ENCODE measurements at places on chromosomes 3 and 15. TPM values are rescaled to one million over a fixed set of nuclear protein-coding genes. Genes with fewer than 3 reads are reported as not detected.

Gene DCLK3
- not detected for total RNA-seq

DNA sequence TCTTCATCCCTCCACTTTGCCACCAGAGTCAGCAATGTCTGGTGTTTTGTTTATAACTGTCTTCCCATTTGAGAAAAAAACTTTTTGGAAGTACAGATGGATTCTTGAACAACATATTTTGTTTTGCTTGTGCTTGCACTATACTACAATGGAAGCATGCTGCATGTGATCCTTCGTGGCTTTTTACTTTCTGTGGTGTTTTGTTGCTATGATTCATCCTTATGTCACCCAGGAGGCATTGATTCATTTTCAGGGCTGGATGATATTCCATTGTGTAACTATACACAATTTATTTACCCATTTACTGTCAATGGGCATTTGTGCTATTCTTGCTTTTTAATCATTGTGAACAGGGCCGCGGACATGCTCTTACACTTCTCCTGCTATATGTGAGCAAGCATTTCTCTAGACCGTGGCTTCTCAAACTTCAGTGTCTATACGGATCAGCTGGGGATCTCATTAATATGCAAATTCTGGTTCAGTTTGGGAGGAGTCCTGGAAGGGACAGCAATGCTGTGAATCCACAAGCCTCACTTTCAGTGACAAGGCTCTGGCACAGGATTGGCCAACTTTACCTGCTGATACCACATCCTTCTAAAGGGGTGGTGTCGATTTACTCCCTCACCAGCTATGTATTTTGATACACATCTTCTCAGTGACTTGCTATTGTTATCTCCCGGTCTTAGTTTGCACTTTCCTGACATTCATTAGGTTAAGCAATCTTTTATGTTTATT lies 65.9 kb downstream of the POLR2M start:
- DNase-seq: no peak

GRCh38 chr15:70559265-70560239 lies 203.8 kb downstream of the UACA start:
- DNase-seq: peak; percentile 6

Gene SI
- not detected for total RNA-seq

Gene ITIH4
- 0.22 TPM for total RNA-seq

DNA sequence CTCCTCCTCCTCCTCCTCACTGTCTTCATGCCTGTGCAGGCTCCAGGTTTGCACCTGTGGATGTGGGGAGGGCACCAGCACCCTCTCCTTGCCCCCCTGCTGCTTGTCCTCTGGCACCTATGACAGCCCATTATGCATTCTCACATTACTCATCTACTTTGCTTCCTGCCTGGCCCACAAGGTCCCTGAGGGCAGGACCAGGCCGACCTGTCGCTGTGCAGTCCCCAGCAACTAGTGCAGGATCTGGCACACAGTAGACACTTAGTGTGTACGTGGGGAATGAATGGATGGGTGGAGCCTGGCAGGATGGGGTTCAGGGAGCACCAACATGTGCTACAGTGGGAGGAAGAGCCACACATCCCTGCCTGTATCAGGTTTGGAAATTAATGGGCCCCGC lies 58.3 kb upstream of the TMEM115 start:
- DNase-seq: no peak

Gene CYP11A1
- total RNA-seq: 1.3 TPM

Gene CASR
- total RNA-seq: not detected

DNA sequence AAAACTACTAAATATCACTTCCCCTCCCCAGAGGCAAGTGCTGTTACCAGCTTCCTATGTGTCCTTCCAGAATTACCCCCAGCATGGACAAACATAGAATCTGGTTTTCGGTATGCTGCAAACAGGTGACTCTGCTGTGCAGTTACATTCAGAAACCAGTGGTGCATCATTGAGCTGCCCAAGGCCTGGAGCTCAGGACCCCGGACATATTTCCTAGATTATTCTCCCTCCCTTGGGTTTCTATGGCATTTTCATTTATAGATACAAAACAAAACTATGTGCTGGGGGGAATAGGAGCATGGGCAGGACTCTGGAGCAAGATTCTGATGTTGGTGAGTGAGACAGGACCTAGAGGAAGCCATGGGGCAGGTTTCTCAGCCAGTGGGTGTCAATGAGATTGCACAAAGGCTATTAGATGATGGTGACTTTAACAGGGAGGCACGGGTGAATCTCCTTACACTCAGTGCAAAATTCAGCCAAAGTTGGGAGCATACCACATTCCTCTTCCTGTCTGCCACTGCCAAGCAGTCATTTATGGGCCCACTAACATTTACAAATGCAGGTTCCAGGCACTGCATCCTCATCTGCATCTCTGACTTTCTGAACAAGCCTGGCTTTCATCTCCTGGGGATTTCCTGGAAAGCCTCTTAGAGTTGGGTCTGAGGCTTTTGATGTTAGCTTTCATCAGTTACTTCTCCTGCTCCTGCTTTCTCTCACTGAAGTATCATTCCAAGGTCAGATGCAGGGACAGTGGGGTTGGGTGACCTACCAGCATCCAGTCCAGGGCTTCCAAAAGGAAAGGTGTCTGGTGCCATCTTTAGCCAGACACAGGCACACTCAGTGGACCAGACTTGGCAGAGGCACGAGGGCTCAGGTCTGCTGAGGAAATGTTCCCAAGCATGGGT lies 44.5 kb downstream of the CMTM7 start:
- no peak for DNase-seq

Gene CD96
- 3.0 TPM for total RNA-seq

DNA sequence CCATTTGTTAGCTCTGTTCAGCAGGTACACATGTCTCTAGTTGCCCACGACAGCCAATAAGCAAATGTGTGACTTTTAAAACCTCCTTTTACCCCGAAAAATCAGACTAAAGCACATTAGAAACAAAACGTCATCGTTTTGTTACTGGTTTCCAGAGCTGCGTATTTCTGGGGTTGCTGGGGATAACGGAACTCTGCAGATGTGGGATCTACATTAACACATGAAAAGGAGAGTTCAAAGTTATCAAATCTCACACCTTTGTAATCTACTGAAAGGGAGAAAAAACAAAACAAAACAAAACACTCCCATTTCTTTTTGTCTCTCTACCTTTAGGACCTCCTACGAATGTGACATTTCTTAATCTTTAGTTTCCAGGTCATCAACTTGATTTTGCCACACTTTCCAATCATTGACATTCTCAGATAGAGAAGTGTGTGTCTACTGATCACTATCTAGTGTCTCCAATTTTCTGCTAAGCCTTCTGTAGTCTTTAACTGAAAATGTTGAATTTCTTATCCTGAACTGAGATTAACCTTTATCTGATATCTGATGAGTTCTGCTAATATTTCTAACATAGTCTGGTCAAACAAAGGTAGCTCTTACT lies 93.0 kb upstream of the TSPAN3 start:
- DNase-seq: no peak

DNA sequence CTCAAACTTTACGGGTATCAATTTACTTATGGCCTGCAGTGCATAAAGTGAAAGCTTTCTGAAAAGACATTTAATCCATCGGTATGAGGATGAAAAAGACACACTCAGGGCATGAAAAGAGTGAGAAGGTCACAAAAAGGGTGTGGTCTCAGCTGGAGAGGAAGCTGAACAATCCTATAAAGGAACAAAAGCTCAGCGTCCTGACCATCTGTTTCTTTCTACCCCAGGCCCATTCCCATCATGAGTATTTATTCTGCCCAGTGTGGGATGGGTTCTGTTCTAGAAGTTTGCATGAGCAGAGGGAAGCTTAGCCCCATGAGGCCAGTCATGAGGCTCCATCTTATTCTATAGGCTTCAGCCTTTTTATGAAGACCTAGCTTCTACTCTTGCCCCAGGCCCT lies 144.6 kb downstream of the LPP start:
- DNase-seq: no peak

- DNase-seq: no peak
Measured at GRCh38 chr3:65619888-65620287, 418.8 kb downstream of the MAGI1 start.

DNA sequence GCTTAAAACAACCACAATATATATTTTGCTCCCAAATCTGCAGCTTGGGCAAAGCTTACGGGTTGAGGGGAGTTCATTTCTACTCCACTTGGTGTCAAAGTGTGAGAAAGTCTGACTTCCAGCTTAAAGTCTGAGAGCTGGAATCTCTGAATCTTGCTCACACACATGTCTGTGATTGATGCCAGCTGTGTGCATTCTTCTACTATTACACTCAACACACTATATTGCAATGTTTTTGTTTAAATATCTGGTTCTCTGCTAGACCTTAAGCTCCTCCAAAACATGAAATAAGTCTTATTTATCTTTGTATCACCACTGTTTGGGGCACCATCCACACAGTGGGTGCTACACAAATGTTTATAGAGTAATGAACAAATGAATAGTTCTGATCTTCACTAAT lies 36.7 kb upstream of the SECISBP2L start:
- DNase-seq: no peak

- DNase-seq: no peak
Measured at GRCh38 chr3:61181874-61182273, 69.4 kb downstream of the FHIT start.

Gene AHSG
- not detected for total RNA-seq

Gene NAALADL2
- total RNA-seq: 1.9 TPM

DNA sequence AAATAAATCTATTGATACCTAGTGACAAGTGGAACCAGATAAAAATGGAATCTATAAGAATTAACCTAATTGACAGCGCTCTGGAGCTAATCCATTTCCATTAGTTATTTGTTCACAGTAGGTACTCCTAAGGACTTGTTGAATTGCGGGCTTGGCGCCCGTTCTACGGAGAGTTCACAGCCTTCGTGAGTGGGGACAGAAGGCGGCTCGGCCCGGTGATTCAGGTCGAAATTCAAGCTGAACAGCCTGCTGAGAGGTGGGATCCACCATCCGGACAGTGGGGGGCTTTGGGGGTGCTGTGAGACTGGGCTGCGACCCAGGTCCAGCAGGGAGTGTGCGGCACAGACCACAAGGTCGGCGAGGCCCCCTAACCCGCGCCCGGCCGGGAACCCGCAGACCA lies 779 bp upstream of the CTNNB1 start:
- no peak for DNase-seq

DNA sequence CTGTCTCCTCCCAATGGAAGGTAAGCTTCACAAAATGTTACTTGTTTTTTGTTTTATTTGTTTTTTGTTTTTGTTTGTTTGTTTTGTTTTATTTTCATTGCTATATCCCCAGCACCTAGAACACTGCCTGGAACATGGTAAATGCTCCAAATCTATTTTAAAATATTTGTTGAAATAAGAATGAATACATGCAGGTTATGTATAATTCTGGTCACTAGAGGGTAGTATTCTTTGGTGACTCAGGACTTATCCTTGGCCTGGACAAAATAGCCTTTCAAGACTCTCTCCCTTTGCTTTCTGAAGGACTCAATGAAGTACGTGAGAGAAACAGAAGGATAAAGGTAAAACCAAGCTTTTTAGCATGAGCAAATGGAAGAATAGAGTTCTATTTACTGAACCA lies 46.9 kb upstream of the PPP2R3A start:
- no peak for DNase-seq

GRCh38 chr3:186093271-186093900 lies 15.5 kb downstream of the ETV5 start:
- no peak for DNase-seq

Gene UBA3
- 53.1 TPM for total RNA-seq

- no peak for DNase-seq
Measured at GRCh38 chr3:40170395-40170794, 139.1 kb upstream of the EIF1B start.

Gene PRR20G
- total RNA-seq: not detected

Gene GOLGA6L7
- total RNA-seq: not detected

- no peak for DNase-seq
Measured at GRCh38 chr3:183226333-183226890, 26.6 kb upstream of the B3GNT5 start.

Gene ANP32A
- 41.0 TPM for total RNA-seq

Gene LYZL4
- not detected for total RNA-seq

GRCh38 chr3:59326246-59327024 lies 276.6 kb upstream of the CFAP20DC start:
- no peak for DNase-seq

DNA sequence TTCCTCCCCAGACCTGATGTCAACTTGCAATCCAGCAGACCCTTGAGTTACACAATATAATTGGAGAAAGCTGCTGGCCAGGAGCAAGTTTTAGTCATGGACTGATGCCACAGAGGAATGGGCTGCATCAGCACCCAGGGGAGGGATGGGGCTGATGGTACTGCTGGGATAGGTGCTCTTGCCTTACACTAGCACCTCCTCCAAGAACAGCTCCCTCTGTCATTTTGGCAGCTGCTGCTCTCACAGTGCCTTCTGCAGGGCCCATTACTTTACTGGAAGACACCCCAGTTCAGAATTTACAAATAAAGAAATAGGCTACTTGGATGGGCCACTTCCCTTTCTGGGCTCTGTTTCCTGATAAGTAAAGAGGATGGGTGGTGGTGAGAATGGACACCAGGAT lies 85.3 kb upstream of the RORA start:
- no peak for DNase-seq

GRCh38 chr3:78076379-78076778 lies 1036.5 kb downstream of the ROBO2 start:
- no peak for DNase-seq

DNA sequence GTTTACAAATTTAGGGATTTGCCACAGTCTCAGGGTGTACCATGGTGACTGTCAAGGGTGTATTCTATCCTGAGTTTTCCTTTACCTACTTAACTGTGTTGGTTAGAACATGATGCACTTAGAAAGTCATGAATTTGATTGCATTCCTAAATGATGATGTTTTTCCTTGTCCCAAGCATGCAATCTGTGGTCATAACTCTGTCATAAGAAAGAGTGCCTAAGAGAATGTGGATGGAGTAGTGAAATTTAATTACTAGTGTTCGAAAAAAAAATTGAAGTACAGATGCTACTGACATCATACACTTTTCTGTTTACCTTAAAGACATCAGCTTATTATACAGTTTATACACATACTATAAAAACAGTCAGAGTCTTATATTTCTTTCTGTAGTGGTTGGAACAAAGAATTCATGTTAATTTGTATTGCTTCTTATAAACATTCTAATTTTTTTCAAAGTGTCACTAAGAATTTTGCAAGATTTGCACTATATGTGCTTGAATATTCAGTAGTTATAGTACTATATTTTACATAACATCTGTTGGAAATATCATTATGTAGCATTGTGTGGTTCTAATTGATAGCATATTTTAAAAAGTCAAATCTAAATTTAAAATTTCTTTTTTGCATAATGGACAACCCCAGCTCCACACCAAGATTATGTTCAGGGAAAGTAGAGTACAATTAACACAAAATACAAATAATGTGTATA lies 231.3 kb upstream of the KCNMB2 start:
- no peak for DNase-seq

Gene TUSC7
- total RNA-seq: not detected

Gene PGBD4
- 1.1 TPM for total RNA-seq
